ENCODE measurements at places on chromosomes 4 and X.
A peak's percentile ranks its signal among the peaks of the same experiment; 100 is the strongest.

- peak; percentile 0 for DNase-seq
Observed at GRCh38 chrX:41556958-41557357, 109.8 kb downstream of the NYX start.

GRCh38 chr4:89837993-89838390 is 1.0 kb upstream of the SNCA start:
- DNase-seq, result no peak

GRCh38 chr4:16977081-16977480 is 78.6 kb upstream of the LDB2 start:
- peak; percentile 64 for DNase-seq

GRCh38 chr4:148196164-148196563 is 246.1 kb downstream of the NR3C2 start:
- no peak for DNase-seq

DNA sequence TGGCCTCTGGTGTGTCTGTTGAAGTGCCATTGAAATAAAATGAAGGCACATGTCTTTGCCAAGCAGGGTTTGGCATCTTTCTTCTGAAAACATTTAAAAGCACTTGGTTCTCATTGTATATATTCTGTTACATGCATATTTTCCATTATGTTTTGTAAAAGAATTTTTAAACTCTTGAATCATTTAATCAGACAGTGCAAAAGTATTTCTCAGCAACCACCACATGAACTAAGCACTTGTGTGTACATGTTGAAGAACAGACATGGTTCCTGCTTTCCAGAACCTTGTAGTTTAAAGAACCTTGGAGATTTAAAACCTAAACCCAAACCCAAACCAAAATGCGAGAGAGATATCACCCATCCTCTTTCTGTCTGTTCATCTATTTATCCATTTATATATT is 220.3 kb upstream of the GIMD1 start:
- peak; percentile 15 for DNase-seq

GRCh38 chrX:2714551-2714950 is 23.5 kb downstream of the CD99 start:
- no peak for DNase-seq

DNA sequence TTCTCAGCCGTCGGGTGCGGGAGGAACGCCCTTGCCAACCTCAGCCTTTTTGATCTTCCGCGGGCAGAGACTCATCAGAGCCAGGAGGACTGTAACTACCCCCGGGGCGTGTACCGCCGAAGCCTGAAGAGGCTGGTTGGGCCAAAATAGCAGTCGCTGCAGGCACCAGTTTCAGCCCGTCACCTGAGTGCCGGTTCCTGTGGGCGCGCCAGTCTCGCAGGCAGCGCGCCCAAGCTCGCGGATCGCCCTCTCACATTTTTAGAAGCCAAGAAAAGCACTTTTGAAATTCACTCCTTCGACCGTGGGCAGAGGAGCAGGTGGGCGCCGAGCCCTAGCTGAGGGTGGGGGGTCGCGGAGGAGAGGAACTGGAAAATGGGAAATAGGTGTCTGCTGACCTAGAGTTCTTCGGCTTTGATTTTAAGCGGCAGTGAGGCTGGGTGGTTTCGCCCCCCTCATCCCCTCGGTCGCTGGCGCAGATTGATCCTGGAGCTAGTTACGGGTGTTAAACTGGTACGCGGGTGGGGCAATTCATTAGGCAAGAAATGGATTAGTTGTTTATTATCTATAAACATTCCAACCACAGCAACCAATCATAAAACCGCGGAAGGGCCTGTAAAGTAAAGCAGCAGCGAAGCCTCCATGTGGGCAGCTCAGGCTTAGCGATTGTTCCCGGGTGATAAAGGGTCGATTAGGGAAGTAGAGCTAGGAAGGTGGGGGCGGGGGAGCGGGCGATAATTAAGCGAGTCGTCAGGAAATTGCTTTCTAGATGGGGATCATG is 69.2 kb downstream of the FBXO8 start:
- no peak for DNase-seq

DNA sequence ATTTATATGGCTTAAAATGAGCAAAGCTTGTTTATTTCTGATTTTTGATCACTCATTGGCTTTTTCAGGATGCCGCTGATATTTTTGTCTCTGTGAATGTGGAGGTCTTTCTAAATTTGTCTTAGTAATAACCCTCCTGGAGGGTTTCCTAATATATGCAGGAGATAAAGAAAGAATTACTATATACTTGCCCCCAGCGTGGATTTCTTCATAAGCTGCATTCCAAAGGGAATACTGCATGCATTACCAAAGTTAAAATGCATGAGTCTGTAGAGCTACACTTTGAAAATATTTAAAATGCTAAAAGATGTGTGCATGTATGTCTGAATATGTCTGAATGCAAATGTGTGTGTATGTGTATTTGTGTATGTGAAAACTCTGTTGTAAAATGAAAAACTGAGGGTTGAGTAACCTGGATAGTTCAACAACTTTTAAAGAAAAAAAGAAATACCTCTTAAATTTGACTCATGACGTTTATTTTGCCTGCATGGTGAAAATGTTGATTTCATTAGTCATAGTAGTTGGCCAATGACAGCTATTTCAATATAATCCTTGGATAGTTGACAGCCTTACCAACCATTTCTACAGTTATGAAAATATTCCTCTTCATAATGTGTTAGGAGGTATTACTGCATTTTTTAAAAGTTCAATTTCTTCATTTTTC is 113.2 kb upstream of the ZNF827 start:
- DNase-seq, result peak; percentile 75

DNA sequence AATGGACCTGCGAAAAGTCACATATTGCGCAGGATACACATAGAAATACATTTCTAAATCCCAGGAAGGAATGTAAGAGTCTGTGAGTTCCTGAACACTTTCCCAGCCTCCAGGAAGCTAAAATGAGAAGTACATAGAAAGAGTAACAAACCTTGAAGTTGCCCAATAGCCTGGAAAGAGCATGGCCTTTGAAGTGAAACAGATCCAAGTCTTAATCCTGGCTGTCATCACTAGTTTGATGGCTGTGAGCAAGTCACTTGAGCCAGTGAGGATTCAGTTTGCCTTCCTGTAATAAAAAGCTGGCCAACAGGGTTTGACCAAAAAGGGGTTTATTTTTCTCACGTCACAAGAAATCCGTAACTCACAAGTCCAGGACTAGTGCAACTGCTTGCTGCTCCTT is 69.8 kb downstream of the ARHGEF38 start:
- no peak for DNase-seq

- DNase-seq, result peak; percentile 67
Observed at GRCh38 chrX:22135994-22136684, 104.0 kb downstream of the PHEX start.

DNA sequence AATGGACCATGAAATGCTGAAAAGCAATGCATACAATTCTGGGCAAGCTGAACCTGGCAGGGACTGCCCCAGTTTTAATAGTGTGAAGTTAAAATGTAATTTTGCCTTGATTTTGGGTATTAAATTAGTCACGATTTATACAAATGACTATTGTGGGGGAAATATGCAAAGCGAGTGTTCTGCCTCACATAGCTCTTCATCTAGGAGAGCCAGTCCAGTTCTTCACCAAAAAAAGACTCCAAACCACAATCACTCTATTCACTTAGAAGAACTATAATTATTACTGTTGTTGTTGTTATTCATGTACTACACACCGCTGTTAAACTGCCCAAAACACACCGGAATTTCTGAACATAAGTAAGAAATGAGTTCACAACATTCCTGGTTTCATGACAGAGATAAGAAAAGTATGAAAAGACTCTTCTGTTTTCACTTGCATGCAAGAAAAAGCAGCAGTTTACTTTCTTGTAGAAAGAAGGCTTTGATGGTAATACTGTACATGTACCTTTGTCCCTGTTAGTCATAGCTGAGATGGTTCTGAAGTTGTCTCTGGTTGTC is 101.9 kb downstream of the QRFPR start:
- peak; percentile 20 for DNase-seq

GRCh38 chrX:115330498-115331168 is 41.1 kb downstream of the LUZP4 start:
- DNase-seq, result peak; percentile 68

DNA sequence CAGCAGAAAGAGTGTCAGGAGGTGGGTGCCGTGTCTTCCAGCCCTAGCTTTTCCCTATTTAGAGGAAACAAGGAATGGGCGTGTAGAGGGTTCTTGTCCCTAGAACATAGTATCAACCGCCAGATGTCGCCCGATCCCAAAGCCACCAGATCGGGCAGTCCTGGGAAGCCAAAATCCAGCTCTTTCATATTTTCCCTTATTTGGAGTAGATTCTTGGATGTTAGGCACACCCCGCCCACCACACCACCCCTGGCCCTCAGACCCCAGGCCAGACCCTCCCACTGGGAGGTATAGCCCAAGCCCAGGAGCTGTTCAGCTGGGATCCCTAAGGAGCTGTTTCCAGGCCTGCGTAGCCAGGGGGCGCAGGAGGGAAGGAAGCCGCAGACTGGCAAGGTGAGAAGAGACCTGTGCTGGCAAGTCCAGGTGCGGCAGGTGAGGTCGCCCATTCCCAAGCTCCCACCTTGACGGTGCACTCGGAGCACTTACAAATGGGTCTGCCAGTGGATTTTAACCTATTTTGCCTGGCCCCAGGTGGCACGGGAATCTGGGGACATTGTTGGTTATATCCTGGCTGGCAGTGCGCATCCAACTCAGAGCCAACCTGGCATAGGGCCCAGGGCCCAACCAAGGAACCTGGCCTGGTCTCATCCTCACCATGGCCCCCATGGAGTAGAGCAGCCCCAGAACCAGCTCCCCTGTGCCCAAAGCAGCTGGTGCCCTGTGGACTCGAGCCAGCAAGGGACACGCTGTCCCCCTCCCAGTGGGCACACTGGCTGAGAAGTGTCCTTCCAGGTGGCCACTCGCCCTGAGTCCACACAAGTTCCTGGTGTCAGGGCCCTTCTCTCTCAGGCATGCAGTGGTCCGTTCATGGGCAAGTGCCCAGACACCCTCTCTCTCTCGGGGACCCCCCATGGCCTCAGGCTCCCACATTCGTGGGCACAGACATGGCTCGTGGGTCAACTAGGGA is 811 bp downstream of the FLNA start:
- DNase-seq, result peak; percentile 84

All from AG10803 (cell line).